ENCODE measurements at places on chromosomes 1 and 21. TPM values are rescaled to one million over a fixed set of nuclear protein-coding genes. Genes with fewer than 3 reads are reported as not detected.

Gene LRRIQ3
- total RNA-seq = 1.6 TPM

Gene VHLL
- total RNA-seq = not detected

DNA sequence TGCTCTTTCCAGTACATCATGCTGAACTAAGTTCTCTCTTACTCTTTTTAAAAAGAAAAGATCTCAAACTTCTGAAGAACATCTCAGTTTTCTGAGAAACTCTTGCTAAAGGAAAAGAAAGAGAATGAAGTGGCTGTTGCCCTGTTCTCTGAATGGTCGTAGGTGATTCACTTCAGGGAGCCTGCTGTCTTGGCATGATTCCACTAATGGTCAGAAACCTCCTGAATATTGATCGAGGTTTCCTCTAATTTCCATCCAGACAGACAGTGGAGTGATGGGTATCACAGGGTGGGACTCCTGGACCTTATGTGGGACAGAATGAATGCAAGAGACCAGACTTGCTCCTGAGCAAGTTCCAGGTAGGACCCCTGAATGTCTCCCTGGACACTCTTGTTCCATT, 2.5 kb downstream of the FCRL2 start:
- no peak for DNase-seq

Gene MNDA
- 36.8 TPM for total RNA-seq

GRCh38 chr1:9143250-9143649, 14.3 kb upstream of the GPR157 start:
- no peak for DNase-seq

- DNase-seq = no peak
Observed at GRCh38 chr1:214248311-214249085, 32.5 kb upstream of the SMYD2 start.

Gene RHBDL2
- not detected for total RNA-seq

Gene LCE1F
- not detected for total RNA-seq

DNA sequence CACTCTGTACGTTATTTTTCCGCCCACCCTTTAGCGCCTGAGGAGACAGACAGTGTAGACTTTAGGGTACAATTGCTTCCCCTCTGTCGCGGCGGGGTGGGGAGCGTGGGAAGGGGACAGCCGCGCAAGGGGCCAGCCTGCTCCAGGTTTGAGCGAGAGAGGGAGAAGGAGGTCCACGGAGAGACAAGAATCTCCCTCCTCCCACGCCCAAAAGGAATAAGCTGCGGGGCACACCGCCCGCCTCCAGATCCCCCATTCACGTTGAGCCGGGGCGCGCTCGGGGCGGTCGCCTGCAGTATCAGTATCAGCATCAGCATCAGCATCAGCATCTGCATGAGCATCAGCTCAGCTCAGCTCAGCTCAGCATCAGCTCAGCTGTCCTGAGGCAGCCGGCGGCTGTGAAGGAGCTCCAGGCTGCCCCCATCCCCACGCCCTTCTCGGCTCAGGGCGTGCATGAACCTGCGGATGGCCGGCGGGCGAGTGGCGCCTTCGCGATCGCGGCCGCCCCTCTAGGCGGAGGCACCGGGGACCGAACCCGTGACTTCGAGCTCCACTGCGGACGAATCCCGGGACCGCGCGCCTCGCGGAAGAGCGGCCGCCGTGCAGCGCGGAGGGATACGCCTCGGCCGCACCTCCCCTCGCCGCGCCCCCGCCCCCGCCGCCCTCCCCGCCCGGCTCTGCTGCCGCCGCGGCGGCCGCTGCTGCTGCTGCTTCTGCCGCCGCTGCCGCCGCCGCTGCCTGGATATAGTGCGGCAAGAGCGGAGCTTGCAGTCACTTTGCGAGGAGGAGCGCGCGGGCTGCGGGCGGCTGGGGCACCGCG, at the start of gene NCAM2:
Gene NCAM2, plus strand, starts transcription at position 774 of the 820 bp plus-strand sequence.
- DNase-seq = no peak

GRCh38 chr1:208117409-208117808, 126.8 kb downstream of the PLXNA2 start:
- no peak for DNase-seq

DNA sequence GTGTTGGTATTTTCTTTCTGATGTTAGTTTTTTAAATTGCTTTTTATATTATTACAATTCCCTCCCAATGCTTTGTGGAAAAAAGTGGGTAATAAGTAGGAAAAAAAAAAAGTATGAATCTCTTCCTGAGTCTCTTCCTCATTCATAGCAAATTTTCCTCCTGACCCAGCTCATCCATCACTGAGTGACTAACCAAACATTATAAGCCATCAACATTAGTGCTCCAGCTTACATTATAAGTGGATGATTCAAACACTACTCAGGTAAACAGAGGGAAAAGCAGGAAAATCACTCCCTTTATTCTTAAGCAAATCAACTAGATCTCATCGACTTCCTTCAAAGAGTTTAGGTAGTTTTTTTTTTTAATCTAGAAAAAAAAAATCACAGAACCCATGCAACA, 15.4 kb upstream of the SAMD13 start:
- no peak for DNase-seq

GRCh38 chr1:168621356-168621755, 45.0 kb downstream of the XCL1 start:
- DNase-seq = no peak

Gene ADARB1
- 53.7 TPM for total RNA-seq

Gene PGLYRP4
- total RNA-seq = 0.74 TPM

Gene LRRC71
- not detected for total RNA-seq

DNA sequence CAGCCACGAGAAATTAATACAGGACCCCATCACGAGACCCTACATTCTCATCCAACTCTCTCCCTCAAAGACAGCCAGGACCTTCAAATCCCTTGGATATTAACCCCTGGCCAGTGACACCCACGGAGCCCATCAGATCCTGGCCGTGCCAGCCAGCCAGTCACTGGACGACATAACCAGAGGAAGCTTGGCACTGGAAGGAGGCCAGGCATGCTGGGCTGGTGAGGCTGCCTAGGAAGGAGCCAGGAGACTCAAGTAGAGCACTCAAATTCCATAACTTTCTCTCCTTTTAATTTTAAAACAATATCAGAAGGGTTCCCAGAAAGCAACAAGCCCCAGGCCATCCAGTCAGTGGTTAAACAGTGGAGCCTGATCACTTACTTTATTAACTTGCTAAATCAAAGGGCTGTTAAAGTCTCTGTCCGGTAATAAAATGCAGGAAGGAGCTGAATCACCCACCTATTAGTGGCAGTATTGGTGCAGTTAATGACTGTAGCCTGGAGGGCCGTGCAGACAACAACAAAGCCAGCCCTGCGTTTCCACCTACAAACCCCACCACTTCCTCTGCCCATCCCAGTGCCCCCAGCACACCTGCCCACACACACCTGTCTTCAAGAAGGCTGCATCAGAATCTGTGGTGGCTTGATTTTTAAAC, 78.0 kb downstream of the HIVEP3 start:
- DNase-seq = no peak

Gene S100A4
- total RNA-seq = 34.0 TPM

DNA sequence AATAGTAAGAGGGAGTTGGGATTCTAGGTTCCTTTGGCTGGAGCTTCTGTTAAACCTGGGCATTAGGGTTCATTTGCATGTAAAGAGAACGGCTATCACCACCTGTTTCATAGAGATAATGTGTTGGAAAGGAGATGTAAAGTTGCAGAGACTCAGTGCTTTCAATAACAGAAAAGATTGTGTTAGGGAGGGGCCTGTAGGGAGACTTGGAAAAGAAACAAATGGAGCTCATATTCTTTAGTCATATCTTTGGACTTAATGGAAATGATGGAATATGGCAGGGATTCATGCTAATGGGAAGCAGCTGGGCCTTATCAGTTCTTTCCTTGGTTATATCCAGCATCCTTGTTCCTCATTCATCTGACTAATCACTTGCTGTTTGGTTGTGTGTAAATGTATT, 144.9 kb downstream of the CD247 start:
- no peak for DNase-seq

DNA sequence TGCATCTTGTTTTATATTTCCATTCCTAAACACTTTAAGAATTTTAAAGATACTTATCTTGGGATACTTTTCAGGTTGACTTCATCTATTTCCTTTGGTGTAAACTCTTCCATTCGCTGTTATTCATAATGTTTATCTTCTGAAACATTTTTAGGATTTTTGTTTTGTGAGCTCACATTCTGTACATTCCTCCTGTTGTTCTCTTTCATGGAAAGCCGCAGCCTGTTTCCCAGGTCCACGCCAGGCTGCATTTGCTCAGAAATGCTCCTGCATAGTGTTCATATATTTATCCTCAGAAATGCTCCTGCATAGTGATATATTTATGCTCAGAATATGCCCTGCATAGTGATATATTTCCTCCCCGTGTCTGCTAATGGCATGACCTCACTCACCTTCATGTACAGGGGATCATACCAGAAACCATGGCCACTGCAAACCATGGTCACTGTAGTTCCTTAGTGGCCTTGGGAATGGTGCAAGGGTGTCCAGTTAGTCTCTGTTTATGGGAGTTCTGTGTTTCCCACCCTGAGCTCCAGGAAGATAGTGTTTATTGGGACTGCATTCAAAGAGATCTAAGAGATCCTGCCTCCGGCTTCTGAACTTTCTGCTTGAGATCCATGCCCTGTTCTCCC, 153.9 kb upstream of the GREM2 start:
- DNase-seq = no peak

DNA sequence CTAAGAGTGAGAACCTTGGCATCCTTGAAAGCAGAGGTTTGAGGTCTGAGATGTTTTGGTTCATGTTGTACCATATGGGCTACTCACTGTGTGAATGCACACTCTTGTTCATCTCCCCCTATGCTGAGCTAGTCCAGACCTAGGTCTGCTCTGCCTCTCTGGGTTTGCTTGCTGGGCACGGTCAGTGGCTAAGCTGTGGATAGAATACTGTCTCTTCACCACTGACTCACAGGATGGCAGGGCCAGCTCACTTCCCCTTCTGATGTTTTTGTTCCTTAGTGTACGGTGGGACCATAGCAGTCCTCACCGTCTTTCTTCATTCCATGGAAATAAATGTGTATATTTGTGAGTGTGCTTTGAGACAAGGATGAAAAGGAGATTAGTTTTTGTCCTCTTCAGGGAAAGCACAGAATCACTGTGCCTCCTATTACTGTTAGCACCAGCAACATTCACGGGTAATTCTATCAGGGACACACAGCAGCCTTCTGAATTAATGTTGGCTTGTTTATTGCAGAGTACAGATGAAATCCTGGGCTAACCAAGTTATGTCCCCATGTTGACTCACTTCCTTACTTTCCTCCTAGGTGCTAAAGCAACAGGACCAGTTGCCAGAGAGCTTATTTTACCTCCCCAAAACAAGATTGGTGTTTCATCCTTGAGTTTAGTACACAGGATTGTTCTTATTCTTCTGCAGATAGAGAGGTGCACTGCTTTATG, 56.9 kb upstream of the IVNS1ABP start:
- DNase-seq = no peak

DNA sequence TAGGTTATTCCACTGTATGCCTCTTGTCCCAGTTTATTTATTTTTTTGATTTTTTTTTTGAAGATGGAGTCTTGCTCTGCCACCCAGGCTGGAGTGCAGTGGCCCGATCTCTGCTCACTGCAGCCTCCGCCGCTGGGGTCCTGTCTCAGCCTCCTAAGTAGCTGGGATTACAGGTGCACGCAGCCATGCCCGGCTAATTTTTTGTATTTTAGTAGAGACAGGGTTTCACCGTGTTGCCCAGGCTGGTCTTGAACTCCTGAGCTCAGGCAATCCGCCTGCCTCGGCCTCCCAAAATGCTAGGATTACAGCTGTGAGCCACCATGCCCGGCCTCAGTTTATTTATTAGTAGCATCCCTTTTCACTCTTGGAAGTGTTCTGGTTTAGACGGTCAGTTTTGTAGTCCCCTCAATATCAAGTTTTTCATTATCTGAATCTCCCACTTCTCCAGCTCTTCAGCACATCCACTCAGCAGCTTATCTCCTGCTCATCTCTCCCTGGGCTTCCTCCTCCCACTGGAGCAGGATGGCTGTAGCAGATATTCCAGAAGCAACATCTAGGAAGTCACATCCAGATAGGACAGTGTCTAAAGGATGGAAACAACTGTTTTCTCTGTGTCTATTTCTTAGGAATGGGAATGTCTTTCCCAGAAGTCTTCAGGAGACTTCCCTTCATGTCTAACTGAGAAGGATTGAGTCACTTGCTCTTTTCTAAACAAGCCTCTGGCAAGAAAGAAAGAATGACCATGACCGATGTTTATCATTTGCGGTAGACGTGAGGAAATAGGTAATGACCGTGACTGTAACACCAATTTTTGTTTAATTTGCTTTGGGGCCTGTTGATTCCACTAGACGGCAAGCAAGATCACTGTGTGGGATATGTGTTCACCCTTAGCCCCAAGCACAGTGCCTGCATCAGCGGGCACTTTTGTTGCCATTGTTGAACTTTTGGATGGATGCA, 14.4 kb downstream of the CCDC190 start:
- DNase-seq = no peak

DNA sequence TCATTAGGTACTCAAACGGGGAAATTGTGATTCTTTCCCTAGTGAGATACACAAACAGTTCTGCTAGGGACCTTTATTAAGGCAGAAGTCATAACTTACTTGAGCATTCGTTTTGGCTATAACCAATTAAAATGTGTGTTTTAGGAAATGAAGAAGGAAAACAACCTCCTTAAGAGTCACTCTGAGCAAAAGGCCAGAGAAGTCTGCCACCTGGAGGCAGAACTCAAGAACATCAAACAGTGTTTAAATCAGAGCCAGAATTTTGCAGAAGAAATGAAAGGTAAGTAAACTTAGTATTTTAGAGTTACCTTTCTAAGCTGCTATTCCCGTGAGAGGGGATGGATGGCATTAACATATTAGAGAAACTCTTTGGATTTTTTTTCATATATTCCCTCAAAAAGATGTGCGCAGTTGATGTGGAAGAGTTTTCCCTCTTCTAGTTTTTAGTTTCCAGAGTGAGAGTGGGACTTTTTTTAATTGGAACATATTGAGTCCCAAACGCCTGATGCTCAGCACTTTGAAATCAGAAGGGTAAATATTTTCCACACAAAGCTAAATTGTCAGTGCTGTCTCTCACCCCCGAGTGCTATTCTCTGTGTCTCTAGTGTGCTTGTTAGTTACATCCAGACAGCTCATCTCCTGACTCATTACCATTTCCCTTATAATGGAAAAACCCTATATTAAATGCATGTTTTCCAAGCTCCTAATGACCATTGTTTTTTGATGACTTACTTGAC, 34.9 kb downstream of the CENPF start:
- DNase-seq = no peak

GRCh38 chr1:52166996-52167753, 25.3 kb downstream of the ZFYVE9 start:
- no peak for DNase-seq

DNA sequence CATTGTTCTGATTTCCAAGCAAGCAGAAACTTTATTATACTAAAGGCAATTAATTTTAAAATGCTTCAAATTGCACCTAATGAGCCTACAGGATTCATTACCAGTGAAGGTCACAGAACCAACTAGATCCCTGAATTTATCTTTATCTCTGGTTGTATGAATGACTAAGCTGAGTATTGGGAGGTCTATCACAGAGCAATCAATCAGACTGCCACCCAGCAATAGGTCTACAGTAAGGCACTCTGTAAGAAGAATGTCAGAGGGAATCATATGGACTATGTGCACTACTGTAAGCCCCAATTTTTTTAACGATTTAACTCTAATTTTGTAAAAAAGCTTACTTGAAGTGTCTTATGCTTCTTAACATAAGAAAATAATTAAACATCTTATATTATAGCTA, 707.0 kb downstream of the AMY1C start:
- no peak for DNase-seq

Gene PGLYRP3
- 0.29 TPM for total RNA-seq

Gene TRNP1
- total RNA-seq = 0.13 TPM

Gene MACO1
- 14.8 TPM for total RNA-seq

- no peak for DNase-seq
Observed at GRCh38 chr1:46689356-46689755, 17.7 kb downstream of the TEX38 start.

- no peak for DNase-seq
Observed at GRCh38 chr1:237638555-237638954, 252.2 kb downstream of the ZP4 start.

GRCh38 chr1:53137729-53138128, 4.7 kb downstream of the SLC1A7 start:
- no peak for DNase-seq

Gene WNT3A
- total RNA-seq = not detected

Measured in GM12878 (cell line).